ELR (cell line): ENCODE measurements at places on chromosomes 2 and 18.

GRCh38 chr2:105683011-105683492 lies 61.7 kb upstream of the NCK2 start:
- DNase-seq, result no peak

- no peak for DNase-seq
These were observed 138.6 kb upstream of the RGPD4 start for GRCh38 chr2:107688135-107688534.

DNA sequence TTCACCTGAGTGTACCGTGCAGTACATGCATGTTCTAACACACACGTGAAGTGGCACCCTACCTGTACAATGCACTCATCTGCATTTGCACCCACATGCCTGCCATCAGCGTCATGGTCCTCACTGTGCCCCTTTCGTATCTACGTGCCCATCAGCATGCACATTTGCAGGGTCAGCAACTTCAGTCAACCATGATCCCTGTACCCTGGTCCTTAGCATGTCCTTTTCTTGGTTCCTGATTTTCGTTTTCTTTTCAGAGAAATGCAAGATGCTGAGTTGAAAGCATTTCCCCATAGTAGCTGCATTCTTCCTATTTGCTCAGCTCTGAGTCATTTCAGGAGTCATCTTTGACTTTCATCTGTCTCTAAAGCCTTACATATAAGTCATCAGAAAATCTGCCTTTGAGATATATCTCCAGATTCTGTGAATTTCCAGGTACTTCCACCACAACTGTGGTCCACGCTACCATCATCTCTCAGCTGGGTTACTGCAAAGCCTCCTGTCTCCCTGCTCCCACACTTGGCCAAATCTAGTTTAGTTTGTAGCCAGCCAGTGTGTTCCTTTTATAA lies 14.7 kb upstream of the PUM2 start:
- DNase-seq, result peak; percentile 90

GRCh38 chr18:61154866-61155265 lies 178.4 kb upstream of the CDH20 start:
- DNase-seq, result no peak

DNA sequence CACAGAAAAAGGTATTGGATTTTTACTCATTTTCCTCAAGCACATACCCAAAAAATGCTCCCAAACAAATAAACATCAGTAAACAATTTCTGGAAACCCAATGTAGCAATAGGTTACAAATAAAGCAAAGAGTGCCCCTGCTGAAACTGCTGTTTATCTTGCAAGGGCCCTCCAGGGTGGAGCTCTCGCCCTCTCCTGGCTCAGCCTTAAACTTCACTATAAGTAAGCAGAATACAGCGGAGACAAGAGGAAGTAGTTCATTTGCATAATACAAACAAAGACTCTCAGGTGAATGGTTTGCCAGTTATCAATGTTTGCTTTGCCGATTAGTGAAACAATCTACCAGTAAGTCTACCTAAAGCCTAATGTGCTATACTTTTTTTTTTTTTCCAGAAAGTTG lies 437.6 kb downstream of the DLGAP1 start:
- peak; percentile 31 for DNase-seq

DNA sequence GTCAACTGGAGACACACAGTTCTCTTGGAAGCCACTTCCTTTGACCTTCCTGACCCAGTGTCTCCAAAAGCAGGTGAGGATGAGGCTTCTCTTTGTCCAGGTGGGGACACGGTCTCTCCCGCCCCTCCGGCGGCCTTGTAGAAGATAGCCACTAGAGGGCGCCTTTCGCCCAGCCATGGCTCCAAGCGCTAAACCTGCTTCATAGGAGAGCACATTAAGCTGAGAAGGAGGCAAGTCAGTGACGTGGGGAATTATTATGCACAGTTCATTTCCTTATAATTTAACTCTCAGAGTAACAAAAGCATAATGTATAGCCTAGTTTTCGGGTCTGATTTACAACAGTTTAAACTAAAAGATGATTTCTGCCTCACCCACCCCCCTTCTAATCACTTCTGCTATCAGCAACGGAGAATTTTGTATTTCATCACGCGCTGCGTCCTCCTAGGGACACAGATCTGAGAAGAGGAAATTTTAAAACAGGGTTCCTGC lies 208.7 kb downstream of the ICOS start:
- DNase-seq, result peak; percentile 73

GRCh38 chr2:231677632-231678104 lies 30.7 kb upstream of the PTMA start:
- DNase-seq, result peak; percentile 86

- peak; percentile 98 for DNase-seq
These were observed 355.2 kb upstream of the UBE2E3 start for GRCh38 chr2:180625006-180625844.

DNA sequence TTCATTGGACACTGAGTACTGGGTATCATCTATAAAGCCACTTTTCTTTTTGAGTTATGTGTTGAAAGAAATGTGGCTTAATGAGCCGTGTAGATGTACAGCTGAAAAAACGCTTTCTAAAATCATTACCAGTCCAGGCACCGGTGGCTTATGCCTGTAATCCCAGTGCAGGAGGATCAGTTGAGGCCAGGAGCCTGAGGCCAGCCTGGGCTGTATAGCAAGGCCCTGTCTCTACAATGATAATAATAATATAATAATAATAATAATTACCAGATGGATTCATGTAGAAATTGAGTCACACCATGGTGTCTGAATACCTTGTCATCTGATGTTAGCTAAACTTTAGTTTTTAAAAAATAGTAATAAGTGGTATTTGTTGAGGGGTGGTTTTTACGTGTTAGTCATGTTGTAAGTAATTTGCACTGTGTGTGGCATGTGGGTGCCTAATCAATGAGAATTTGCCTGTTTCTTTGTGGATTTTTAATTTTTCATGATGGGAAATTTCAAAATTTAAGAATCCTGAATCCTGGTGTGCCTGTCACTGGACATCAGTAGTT lies 30.1 kb downstream of the NCK2 start:
- no peak for DNase-seq

DNA sequence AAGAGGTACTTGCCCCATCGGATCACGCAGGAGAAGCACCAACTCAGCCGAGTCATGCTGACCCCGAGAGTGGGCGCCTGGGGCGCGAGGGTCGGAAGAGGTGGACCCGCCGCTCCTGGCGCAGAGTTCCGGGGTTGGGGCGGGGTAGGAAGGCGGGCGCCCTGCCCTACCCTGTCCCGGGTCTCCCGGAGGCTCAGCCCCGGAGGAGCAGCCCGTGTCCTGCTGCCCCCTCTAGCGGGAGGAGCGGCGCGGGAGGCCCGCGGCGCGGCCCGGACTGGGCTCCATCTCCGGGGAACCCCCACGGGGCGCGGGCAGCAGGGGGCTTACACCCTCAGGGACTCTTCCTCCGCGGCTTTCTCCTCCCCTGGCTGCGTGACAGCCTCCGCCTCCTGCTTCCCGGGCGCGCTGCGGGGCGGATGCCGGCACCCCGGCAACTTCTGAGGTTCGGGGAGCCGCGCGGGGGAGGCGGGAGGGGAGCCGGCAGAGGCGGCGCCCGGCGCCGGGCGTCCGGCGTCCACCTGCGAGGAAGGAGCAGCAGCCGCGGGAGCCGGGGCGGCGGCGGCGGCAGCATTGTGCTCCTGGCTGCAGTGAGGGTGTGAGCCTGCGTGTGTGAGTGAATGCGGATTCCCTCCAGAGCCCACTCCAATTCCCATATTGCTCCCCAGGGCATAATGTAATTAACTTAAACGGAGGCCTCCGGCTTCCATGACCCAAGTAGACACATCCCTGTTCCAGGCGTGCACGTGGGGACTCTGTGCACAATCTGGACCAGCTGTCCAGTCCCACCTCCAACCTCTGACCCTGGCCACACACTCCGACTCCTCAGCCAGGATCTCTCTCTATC lies 7.6 kb upstream of the TNS1 start:
- DNase-seq, result peak; percentile 50

- DNase-seq, result no peak
These were observed 60.0 kb downstream of the SDC1 start for GRCh38 chr2:20164734-20165478.

- DNase-seq, result no peak
These were observed 198.5 kb downstream of the TNS1 start for GRCh38 chr2:217804338-217804737.

DNA sequence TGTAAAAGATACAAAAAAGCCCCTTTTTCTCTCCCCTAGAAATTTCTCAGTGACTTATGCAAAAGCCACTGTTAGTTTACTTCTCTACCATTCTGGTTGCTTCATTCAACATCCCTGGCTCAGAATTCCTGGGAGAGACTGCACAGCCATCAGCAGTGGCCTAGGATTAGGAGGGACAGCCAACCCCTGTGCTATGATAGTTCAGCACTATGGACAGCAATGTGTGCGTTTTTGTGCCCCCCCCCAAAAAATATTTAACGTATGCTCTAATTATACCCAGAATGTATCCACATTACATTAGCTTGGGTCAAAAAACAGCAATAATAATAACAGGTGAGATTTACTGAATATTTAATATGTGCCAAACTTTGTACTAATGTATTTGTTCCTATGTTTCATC lies 29.0 kb downstream of the OSR1 start:
- no peak for DNase-seq

GRCh38 chr2:72276356-72276755 lies 128.7 kb upstream of the CYP26B1 start:
- no peak for DNase-seq

DNA sequence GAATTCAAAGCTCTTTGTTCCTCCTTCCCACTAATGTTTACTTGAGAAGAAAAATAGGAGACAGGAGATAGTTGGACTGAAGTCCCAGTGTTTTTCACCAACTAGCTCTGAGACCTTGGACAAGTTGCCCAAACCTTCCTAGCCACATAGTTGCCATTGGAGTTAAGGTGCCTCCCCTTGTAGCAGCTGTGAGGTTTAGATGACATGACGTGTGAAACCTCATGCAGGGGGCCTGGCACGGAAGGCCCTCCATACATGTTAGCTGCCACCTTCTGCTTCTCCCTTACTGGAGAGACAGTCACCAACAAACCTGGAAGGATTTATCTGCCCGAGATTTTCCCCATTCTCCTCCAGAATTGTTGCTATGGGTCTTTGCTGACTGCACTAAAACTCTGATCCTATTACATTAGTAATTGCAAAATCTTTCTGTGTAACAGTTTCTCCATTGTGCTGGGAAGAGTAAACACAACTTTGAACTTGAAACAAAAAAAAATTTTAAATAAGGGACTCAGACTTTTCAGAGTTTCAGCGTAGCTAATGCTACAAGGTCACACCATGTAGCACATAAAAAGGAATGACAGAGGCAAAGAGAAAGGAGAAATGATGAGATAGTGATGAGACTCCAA lies 23.8 kb upstream of the CABYR start:
- DNase-seq, result no peak

GRCh38 chr2:74843899-74844298 lies 10.0 kb downstream of the HK2 start:
- DNase-seq, result peak; percentile 85

DNA sequence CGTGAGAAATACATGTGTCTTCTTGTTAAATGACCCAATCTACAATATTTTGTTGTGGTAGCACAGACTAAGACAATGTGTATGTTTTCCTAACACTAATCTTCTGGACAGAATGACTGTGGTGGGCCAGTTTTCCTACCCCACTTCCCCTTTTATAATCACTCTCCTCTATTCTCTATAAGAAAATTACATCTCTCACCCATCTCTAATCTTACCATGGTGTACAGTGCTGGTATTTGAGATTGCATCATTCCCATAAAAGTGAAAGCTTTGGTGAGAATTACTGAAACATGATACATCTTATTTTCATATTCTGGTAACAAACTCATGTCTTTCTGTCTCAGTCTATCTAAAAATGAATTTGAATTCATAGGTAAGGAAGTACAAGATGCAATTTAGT lies 40.5 kb downstream of the CAVIN2 start:
- no peak for DNase-seq

DNA sequence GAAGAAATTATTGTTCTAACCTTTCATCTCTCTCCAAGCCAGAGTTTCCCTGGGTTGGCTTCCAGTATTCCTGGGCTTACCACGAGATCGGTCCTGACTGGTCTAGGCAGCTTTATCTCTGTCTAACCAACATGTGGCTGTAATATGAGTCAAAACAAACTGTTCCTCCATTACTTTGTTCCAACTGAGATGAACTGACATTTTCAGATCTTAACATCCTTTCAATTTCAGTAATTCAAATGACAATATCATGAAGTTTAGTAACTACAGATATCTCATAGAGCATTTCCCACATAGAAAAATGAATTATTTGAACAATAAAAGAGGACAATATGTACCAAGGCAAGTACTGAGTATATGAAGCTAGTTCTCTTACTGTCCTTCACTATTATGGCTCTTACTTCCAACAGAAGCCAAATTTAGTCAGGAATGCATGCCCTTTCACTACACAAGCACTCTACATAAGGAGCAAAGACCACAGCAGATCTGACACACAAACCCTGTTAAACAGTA lies 15.5 kb downstream of the SLC25A12 start:
- DNase-seq, result peak; percentile 8

DNA sequence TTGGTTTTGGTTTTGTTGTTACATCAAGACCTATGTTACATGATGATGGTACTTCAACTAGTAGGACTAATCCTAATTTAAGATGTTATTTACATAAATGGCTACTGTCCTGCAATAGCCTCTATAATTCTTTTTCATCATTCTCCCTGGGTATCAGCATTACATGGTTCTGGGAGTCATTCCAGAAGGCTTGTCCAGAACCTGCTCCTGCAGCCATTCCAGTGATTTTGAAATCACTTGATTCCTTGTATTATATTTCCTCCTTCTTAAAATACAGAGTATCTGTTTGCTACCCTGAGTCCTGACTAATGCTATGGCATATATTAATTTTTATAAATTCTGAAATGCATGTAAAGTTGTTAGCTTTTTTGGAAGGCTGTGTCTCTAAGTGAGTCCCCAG lies 400.5 kb upstream of the MEIS1 start:
- no peak for DNase-seq

DNA sequence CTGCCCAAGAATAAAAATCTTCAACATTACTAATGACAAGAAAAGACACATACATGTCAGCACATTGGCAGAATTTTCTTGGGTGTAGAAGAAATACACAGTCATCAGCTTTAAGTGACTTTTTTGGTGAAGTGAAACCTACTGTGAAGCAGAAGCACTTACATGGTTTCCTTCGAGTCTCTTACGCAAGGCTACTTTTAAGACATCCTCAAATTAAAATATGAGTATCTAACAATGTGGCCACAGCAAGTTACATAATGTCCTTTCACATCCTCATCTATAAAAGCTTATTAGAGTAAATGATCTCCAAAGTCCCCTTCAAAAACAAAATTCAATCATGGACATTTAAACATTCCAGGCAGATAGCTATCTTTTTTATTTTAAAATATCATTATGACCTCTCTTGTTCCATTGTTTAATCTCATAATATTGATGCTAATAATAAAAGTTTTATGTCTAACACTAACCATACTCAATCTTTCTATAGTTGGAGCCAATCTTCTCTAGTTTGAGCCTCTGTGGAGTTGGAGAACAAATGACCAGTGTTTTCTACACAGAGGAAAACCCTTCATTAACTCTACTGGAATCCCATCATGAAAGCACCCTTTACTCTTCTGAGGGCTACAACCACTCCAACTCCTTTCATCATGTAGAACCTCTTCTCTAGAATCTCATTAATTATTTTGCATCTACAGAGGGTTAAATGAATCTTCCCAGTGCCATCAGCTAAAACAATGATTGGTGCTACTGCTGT lies 182.2 kb upstream of the ZFP36L2 start:
- no peak for DNase-seq

- no peak for DNase-seq
These were observed 77.1 kb upstream of the SLC39A10 start for GRCh38 chr2:195579776-195580555.
